Right ventricle myocardium inferior (tissue), 1 donor: ENCODE measurements at places on chromosomes 12 and 14. TPM values are rescaled to one million over a fixed set of nuclear protein-coding genes. Genes with fewer than 3 reads are reported as not detected.

- no peak for DNase-seq
Measured at GRCh38 chr12:17388679-17389078, 701.3 kb downstream of the RERGL start.

- no peak for DNase-seq
Measured at GRCh38 chr14:62064751-62065323, 302.6 kb downstream of the SNAPC1 start.

GRCh38 chr12:123900871-123901376, 71.7 kb downstream of the CCDC92 start:
- no peak for DNase-seq

DNA sequence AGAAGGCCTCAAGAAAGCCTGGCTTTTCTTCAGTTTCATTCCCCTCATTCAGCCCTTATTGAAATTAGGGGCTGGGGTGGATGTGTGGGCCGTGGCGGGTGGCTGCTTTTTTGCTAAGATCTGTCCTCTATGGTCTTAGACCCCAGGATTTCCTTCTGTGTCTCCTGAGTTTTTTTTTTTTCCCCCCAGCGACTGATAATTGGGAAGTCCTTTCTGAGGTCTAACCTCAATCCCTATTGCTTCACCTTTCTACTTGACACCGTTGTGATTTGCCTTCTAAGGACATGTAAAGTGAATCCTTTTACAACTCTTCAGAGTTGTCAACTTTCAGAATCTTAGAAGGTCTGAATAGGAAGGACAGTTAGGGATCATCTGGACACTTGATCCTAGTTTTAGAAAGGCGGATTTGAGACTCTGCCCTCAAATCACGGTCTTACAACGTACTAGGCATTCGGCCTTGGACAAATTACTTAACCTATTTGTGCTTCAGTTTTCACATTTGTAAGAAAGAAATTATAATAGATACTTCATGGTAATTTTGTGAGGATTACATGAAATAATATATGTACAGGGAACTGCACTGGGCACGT, 4.4 kb downstream of the GPR84 start:
- no peak for DNase-seq

- no peak for DNase-seq
Measured at GRCh38 chr14:88258021-88258420, 65.0 kb downstream of the KCNK10 start.

- peak; percentile 17 for DNase-seq
Measured at GRCh38 chr12:106841510-106842302, 67.2 kb downstream of the RIC8B start.

DNA sequence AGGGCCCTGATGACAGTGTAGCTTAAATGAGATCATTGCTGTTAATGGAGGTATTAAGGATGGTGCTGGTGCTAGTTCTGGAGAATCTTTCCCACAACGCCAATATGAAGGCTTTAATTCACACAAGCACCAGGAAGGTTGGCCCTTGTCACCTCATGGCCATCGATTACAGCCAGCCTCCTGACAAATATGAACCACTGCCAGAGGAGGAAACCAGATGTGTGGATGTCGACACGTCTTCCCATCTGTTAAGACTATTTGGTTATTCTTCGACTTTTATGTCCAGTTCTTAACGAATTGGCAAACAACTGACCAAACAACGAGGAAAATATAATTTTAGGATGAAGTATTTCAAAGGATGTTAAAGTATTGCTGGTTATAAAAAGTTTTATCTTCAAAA, 79.5 kb downstream of the PIK3C2G start:
- DNase-seq = no peak

GRCh38 chr14:31897581-31898186, 179.4 kb upstream of the ARHGAP5 start:
- no peak for DNase-seq

Gene PABPN1
- 73.7 TPM for total RNA-seq

DNA sequence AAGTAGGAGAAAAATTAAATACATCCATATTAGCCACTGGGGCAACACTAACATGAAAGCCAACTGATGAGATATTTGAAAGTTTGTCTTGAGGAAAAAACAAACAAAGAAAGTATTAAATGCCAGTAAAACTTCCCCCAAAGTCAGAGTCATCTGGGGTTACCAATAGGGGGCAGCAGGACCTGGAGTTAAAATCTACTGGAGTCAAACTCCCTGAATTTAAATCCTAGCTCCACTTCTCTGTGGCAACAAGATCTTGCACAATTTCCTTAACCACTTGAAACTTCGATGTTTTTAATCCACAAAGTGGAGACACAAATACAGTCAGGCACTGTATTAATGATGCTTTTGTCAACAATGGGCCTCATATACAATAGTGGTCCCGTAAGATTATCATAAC, 14.4 kb downstream of the PLEKHG7 start:
- no peak for DNase-seq

GRCh38 chr12:114682106-114682784, 1.7 kb downstream of the TBX3 start:
- no peak for DNase-seq

Gene PWP1
- total RNA-seq = 13.3 TPM

Gene MYBPC1
- total RNA-seq = 7.3 TPM

- no peak for DNase-seq
Measured at GRCh38 chr14:85987292-85987691, 457.3 kb downstream of the FLRT2 start.

Gene DLK1
- 52.3 TPM for total RNA-seq

GRCh38 chr14:69687606-69688298, 76.4 kb downstream of the SUSD6 start:
- no peak for DNase-seq

Gene GALNT6
- total RNA-seq = 1.7 TPM

Gene P2RX2
- total RNA-seq = not detected

- no peak for DNase-seq
Measured at GRCh38 chr12:22121224-22121623, 75.2 kb downstream of the CMAS start.

GRCh38 chr12:42593874-42594273, 4.3 kb upstream of the PRICKLE1 start:
- no peak for DNase-seq

- DNase-seq = no peak
Measured at GRCh38 chr12:79058342-79058741, 193.8 kb downstream of the SYT1 start.

- no peak for DNase-seq
Measured at GRCh38 chr14:55094292-55095157, 34.5 kb upstream of the LGALS3 start.

Gene FICD
- 2.9 TPM for total RNA-seq

DNA sequence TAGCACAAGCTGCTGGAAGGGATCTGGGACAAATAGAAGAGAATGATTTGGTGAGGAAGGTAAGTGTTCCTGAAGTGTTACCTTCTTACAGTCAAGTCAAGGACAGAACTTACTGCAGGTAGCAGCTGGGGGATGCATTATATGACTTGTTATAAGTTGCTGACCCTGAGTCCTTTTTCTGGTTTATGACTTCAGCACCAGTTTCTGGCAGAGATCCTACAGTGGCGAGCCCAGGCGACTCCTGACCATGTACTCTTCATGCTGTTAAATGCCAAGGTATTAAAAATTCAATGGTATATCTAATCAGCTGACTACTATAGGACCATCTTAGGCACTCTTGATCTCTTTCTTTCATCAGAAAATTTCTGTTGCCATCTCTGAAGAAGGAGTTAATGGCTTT, 45.1 kb upstream of the ATF1 start:
- no peak for DNase-seq

- peak; percentile 89 for DNase-seq
Measured at GRCh38 chr12:56628671-56629458, 1.3 kb downstream of the BAZ2A start.

DNA sequence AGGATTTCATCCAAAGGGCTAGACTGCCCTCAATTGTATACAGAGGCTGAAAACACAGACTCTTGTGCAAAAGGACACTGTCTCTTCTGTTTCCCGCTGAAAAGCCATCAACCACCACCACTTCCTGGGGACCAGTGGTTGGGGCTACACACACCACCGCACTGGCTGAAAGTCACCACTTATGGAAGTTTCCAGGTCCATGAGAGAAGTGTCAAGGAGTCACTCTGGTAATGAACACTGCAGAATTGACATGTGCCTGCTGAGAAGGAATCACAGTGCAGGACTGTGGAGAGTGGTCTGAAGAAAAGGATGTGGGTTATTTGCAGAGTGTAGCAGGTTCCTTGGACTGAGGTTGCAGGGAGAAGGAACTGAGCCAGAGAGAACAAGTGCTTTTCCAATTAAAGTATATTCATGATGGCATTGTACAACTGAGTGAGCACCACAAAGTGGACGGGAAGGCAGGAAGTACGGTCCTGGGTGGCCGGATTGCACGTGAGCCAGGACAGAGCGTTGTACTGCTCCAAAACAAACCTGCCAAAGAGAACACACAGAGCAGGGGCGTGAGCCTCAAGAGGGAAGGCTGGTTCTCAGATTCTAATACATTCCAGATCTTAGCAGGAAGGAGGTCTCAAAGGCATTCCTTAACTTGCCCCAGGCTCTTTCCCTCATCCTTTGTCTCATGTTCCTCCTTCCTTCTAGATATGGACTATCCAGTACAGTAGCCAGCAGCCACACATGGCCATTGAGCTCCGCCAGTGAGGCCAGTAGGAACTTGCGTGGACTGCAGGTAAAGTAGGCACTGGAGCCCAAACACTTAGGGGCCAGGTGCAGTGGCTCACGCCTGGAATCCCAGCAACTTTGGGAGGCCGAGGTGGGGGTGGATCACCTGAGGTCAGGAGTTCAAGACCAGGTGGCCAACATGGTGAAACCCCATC, 316.4 kb downstream of the MED13L start:
- DNase-seq = no peak

- no peak for DNase-seq
Measured at GRCh38 chr14:63460680-63461369, 82.4 kb downstream of the PPP2R5E start.

GRCh38 chr14:67666750-67667449, 7.5 kb downstream of the VTI1B start:
- DNase-seq = no peak

- no peak for DNase-seq
Measured at GRCh38 chr14:79332504-79333197, 878.7 kb downstream of the DIO2 start.

GRCh38 chr12:57066245-57066644, 12.3 kb downstream of the NEMP1 start:
- DNase-seq = no peak

DNA sequence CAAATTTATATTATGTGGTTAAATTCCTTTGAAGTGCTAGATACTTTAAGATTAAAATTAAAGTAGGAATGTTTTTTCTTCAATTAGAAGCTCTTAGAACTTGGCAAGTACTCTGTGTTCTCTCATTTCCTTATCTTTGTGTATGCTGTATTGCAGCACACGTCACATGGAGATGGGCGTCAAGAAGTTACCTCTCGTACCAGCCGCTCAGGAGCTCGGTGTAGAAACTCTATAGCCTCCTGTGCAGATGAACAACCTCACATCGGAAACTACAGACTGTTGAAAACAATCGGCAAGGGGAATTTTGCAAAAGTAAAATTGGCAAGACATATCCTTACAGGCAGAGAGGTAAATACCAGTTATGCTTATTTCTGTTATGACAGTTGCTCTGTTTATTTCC, 19.7 kb downstream of the MARK3 start:
- no peak for DNase-seq

- DNase-seq = peak; percentile 11
Measured at GRCh38 chr12:68286396-68286795, 33.0 kb upstream of the IL22 start.

Gene MGAT4C
- total RNA-seq = 4.4 TPM

GRCh38 chr12:51977320-51977753, 25.8 kb downstream of the ACVR1B start:
- no peak for DNase-seq

DNA sequence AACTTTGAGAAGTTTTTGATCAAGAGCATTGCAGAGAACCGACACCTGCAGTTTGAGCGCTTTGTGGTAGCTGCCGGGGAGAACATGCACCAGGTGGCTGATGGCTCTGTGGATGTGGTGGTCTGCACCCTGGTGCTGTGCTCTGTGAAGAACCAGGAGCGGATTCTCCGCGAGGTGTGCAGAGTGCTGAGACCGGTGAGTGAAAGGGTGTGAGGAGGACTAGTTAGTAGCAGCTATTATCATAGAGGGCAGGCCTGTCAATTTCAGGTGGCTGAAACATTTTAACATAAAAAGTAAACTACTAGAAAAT, 27.0 kb upstream of the HIGD1C start:
- DNase-seq = no peak

Gene CIT
- 1.1 TPM for total RNA-seq

GRCh38 chr12:27906658-27907473, 65.7 kb downstream of the PTHLH start:
- no peak for DNase-seq

GRCh38 chr12:118187751-118188435, 52.0 kb downstream of the PEBP1 start:
- DNase-seq = no peak

DNA sequence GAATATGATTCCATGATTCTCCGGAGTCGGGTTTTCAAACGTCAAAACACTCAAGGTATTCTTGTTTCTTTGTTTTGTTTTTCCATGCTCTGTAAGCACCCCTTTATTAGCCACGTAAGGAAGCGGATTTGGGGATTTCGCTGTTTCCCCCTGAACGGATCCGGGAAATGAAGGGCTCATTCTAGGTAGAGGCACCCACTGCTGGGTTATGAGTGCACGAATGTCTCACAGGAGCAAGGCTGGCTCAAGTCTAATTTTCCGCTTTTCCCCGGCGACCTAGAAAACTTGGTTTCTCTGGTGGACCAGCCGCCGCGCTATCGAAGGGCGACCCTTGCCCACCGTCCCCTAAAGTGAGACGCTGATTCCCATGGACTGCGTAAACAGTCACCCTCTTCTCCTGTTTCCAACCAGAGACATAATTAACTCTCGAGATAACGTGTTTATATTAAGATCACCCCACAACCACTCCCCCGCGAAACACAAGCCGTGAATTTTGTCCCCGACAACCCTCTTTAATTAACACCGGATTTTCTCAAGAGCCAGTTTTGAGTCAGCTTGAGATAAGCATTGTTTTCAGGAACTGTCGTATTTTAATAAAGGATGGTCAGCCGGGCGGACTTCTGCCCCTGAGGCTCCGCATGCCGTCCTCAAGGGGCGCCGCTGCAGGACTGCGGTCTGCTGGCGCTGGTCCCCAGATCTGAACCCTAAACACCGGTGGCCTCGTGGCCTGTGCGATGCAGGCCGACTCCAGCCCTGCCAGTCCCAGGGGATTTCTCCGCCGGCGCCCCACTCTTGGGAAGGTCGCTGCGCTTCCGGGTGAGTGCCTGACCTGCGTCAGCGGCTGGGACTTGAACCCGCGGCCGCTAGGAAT, 515 bp upstream of the ABCC9 start:
- DNase-seq = peak; percentile 74

Gene LRP1-AS
- total RNA-seq = not detected
